Naive thymus-derived CD4-positive, alpha-beta T cell (primary cell): ENCODE measurements at places on chromosomes 4 and X. TPM values are rescaled to one million over a fixed set of nuclear protein-coding genes. Genes with fewer than 3 reads are reported as not detected.

GSX2 gene
- total RNA-seq, result not detected

BMP15 gene
- total RNA-seq, result not detected

NUP54 gene
- total RNA-seq, result 77.5 TPM

EIF1AX gene
- 51.6 and 52.1 TPM in 2 replicates for total RNA-seq

FGG gene
- total RNA-seq, result not detected in 2 replicates

GABRQ gene
- not detected for total RNA-seq

UCP1 gene
- not detected in 2 replicates for total RNA-seq

BTC gene
- not detected for total RNA-seq

RAB33B gene
- total RNA-seq, result 13.1 TPM
